ENCODE measurements at places on chromosomes 4 and X.
A peak's percentile ranks its signal among the peaks of the same experiment; 100 is the strongest.

DNA sequence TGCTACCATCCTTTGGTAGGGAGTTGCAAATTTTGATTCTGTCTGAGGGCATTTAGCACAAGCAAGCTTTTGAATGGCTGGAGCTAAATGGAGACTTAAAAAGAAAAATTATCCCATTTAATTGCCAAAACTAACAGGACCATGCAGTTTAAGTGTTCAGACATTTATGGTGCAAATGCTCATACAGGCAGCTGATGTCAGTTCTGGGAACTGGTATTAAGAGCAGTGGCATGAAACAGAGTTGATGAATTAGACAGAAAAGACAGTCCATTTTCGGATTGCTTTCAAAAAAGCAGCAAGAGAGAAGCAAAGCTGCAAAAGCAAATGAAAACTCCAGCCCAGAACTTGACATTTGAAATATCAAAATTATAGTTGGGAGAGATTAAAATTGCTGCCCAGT lies 1.3 kb downstream of the SCRG1 start:
- DNase-seq = no peak

DNA sequence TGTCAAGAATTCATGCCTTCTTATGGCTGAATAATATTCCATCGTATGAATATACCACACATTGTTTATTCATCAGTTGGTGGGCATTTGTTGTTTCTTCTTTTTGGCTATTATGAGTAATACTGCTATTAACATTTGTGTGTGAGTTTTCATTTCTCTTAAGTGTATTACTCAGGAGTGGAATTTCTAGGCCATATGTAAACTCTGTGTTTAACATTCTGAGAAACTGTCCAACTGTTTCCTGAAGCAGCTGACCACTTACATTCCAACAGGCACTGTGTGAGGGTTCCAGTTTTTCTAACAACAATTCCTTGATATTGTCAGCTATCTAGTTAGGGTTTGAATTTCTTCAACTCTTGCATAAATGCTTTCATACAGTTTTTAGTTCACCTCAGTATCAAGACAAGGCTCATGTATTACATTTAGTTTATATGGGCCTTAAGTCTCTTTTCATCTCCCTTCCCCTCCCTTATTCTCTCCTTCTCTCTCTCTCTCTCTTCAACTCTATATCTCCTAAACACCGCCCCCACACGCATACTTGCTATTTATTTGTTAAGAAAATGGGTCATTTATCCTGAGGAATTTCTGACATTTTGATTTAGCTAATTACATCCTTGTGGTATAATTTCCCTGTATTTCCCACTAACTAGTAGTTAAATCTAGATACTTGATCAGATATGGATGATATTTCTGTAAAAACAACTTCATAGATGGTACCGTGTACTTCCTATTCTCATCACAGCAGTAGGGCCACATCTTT lies 77.4 kb downstream of the WDR19 start:
- DNase-seq = no peak

GRCh38 chrX:28693101-28693500 lies 105.9 kb downstream of the IL1RAPL1 start:
- no peak for DNase-seq

DNA sequence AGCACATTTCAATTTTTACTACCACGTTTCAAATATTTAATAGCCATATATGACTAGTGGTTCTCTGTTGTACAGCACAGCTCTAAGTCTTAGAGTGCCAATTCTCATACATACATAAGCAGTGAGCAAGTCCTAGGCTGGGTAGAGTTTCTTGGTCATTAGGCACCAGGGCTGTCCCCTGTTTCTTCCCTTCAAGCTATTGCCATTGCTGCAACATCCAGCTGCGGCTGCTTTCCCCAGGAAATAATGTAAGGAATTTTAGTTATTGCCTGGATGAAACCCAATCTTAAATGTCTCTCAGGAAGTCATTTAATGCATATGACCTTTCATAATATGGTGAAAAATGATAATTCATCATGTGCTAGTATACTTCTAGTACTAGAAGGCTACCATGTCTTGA lies 74.1 kb upstream of the PPP3CA start:
- no peak for DNase-seq

DNA sequence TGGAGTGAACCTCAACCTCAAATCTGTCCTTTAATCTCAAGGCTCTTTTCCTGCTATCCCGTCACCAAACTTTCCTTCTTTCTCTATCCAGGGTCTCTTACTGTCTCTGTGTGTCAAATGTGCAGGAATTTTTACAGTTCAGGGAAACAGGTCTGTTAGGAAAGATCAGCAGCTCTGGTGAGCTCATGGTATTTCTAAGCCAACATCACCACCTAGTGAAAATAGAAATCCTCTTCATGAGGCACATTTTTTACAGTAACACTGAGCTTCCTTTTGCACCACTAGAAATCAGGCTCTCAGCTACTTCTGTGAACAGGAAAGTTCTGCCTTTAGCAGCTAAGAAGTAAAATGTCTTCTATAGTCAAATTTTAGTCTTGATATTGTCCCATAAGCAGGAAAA lies 39.6 kb downstream of the NUDT11 start:
- DNase-seq = no peak

GRCh38 chr4:76989391-76990061 lies 40.0 kb downstream of the SEPTIN11 start:
- peak; percentile 57 for DNase-seq

DNA sequence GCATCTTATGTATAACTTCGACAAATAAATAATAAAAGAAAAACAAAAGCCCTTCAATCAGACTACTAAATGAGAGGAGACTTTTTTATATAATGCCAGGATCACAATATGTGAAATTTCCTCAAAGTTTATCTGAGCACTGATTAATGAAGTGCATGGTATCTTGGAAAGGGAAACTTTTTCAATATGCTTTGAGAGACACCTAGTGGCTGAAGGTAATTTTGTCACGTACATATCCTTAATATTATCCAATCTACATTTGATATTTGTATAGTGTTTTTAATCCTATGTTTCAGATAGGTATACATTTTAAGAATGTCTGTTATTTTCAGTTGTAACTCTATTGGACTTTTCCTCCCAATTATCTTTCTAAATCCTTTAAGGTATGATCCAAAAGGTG lies 146.8 kb downstream of the KLHL4 start:
- no peak for DNase-seq

DNA sequence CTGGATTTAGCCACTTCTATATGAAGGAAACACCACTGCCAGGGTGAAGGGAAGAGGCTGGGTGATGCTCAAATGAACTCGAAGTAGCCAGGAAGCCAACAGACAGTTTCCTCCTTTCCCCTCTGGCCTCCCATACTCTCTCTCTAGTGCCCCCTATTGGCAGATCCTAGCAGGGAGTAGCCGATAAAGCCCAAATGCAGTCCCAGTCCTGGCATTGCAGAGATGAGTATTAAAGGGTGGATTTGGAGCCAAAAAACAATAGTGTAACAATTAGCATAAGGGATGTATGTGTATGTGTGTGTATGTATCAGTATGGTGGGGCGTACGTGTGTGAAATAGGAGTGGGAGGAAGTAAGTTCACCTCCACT lies 213.8 kb upstream of the LDB2 start:
- DNase-seq = no peak

- DNase-seq = no peak
These were observed 16.8 kb downstream of the RAB39B start for GRCh38 chrX:155247497-155247896.

DNA sequence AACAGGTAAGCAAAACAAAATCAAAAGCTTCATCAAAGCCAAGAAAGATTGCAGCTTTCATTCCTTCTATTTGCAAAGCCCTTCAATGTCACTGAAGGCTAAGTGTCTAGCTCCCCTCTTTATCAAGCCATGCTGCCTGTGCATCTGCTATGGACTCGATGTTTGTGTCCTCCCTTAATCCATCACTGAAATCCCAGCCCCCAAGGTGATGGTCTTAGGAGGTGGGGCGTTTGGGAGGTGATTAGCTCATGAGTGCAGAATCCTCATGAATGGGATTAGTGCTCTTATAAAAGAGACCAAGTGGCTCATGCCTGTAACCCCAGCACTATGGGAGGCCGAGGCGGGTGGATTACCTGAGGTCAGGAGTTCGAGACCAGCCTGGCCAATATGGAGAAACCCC lies 6.9 kb upstream of the TRIM2 start:
- DNase-seq = no peak

- DNase-seq = peak; percentile 43
These were observed 180.7 kb upstream of the ZFP42 start for GRCh38 chr4:187814737-187815465.

- no peak for DNase-seq
These were observed 76.1 kb downstream of the LRBA start for GRCh38 chr4:150938873-150939499.

DNA sequence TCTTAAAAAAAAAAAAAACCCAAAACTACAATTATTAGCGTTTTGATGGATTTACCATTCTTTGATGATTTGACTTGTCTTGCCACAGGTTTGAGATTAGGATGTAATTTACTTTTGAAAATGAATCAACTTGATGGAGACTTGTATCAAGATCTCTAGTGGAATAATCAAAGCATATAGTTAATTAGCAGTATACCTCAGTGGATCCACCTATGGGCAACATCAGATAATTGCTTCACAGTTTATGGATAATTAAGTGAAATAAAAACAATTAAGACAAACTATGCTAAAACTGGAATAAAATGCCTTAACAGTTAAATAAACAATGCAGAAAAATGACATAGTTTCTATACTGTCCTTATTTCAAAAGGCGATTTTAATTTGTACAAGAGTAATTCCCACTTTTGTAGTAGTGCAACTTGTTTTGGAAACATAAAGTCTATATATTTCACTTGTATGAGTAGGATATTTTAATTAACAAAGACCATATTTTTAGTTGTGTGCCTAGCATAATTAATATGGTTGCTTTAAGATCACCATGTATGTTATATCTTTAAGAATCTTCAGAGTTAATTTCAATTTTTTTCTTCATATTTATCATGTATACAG lies 4.2 kb downstream of the CPEB2 start:
- DNase-seq = no peak

GRCh38 chrX:119497185-119497584 lies 28.9 kb downstream of the SLC25A5 start:
- DNase-seq = no peak

DNA sequence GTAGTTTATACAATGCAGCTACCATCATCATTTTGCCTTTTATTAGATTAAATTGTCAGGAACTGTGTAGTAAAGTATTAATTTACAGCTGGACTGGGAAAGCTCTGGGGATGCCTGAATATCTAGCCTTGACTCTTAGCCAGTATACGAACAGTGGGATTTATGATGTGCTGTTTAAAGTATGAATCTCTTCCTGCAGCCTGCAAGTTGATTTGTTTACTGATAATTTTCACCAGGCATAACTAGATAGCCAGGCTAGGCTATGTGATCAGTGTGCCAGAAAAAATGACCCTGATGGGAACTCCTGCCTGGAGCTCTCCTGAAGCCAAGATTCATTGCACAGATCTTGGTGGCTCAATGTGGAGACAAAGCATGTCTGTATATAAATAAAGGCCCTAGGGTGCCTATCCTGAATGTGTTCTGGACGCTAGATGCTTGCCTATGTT lies 119.2 kb downstream of the SCLT1 start:
- no peak for DNase-seq

DNA sequence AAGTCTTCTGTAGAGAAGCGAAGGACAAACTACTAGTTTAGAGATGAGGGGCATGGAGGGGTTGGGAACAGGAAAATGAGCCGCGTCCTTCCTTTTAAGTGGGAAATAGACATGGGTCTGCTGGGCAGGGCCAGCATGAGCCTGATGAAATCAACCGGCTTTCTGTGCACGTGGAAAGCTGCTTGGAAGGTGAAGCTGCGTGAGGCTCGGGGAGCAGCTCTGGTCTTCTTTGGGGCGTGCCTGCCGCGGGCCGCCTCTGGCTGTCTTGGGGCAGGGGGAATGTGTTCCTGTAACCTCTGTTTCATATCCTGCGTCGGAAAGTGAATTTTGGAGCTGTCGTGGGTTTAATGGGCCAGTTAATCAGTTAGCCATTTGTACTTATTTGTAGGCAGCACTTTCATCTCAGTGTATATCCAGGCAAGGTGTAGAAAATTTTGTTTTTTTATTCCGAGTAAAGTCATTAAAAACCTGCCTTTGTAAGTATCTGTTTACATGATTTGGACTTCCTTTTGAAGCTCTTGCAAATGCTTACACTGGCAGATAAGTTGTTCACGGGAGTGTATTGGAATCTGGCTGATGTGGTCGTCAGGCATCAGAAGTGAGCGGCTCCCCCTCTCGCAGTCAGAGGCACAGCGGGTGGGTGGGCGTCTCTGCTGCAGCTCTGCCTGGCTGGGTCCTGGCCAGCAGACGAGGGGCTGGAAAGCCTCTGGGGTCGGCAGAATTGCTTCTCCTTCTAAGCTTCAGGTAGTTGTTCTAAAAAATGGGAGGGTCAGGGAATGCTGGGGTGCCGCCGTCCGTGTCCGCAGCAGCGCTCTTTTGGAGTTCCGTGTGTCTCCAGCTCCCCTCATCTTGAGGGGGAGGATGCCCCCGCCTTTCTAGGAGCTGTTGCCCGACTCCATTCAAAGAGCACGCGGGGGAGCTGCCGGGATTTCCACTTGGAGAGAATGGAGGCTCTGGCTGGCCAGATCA lies 70.5 kb upstream of the HGFAC start:
- DNase-seq = no peak

DNA sequence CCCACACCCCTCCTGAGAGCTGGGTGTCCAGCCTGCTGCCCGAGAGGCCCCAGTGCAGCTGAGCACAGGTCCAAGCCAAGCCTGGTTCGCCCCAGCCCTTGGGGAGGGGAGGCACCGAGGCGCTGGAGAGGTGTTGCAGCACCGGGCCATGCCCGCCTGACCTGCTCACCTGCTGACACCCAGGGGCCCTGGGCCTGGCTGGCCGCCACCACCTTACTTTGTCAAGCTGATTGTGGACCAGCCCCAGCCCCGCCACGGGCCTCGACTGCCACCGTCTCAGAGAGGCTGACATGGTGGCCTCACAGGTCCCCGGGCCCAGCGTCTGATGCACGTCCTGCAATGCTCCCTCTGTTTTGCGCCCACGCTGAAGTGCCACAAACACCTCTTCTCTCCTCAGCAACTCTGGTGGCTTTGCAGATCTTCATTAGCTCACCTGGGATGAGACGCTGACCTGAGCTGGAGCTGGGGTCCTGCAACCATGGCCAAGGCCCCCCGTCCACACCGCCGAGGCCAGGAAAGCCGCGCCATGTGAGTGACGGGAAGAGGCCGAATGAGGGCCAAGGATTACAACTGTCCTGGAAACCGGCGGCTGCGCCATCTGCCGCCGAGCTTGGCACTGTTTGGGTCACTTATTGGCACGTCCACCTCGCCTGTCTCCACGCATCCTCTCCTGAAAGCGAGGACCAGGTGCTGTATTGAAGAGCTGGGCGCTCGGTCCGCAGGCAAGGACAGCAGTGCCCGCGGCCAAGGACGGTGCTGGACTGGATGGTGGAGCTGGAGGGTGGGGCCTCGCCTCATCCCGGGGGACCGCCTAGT lies 7.6 kb downstream of the CPLX1 start:
- DNase-seq = no peak

- DNase-seq = no peak
These were observed 611.9 kb upstream of the ATOH1 start for GRCh38 chr4:93216646-93217045.

GRCh38 chr4:26885912-26886274 lies 25.3 kb downstream of the STIM2 start:
- DNase-seq = no peak

GRCh38 chr4:110008540-110008939 lies 95.9 kb downstream of the EGF start:
- no peak for DNase-seq

- no peak for DNase-seq
These were observed 689 bp upstream of the NHSL2 start for GRCh38 chrX:71909956-71910355.

- no peak for DNase-seq
These were observed 154.9 kb upstream of the GYPA start for GRCh38 chr4:144295286-144295995.

GRCh38 chr4:189081826-189082225 lies 858.8 kb upstream of the FRG1 start:
- DNase-seq = no peak
